ENCODE measurements at places on chromosomes 6 and 20.

- peak; percentile 39 for DNase-seq
Measured at GRCh38 chr6:17705428-17705777, 1.3 kb downstream of the NUP153 start.

GRCh38 chr6:49637350-49637731 is 702 bp upstream of the RHAG start:
- no peak for DNase-seq

DNA sequence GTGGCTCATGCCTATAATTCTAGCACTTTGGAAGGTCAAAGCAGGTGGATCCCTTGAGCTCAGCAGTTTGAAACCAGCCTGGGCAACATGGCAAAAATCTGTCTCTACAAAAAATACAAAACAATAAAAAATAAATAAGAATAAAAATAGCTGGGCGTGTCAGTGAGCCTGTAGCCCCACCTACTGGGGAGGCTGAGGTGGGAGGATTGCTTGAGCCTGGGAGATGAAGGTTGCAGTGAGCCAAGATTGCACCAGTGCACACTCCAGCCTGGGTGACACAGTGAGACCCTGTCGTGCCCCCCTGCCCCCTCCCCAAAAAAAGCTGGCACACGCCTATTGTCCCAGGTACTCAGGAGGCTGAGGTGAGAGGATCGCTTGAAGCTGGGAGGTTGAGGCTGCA is 35.1 kb upstream of the SRPK1 start:
- DNase-seq, result no peak

DNA sequence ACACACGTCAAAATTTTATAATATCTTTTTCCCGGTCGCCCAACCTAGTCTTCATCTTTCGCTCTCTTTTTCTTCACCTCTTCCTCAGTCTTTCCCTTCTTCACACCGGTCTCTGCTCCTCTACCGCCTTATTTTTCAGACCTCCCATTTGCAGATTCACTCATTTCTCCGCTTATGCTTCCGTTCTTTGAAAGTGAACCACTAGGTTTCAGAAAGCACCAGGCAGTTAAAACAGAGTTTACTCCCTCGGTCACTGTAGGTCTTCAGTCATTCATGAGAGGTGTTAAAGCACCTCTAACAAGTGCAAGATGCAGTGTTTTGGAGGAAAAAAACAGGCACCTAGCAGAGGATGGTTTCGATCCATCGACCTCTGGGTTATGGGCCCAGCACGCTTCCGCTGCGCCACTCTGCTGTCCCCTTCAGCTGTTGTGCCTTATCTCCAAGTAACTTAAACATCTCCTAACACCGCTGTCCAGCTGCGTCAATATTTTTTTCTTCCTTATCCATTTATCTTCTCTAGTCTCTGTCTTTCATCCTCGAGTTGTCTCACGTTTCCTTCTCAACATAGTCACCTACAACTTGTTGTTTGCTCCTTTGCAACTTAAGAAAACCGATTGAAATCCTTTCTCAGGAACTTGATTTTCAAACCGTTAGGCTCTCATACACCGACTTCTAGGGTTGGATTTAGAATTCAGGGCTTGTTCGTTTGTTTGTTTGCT is 119.7 kb upstream of the ZNF184 start:
- peak; percentile 71 for DNase-seq

DNA sequence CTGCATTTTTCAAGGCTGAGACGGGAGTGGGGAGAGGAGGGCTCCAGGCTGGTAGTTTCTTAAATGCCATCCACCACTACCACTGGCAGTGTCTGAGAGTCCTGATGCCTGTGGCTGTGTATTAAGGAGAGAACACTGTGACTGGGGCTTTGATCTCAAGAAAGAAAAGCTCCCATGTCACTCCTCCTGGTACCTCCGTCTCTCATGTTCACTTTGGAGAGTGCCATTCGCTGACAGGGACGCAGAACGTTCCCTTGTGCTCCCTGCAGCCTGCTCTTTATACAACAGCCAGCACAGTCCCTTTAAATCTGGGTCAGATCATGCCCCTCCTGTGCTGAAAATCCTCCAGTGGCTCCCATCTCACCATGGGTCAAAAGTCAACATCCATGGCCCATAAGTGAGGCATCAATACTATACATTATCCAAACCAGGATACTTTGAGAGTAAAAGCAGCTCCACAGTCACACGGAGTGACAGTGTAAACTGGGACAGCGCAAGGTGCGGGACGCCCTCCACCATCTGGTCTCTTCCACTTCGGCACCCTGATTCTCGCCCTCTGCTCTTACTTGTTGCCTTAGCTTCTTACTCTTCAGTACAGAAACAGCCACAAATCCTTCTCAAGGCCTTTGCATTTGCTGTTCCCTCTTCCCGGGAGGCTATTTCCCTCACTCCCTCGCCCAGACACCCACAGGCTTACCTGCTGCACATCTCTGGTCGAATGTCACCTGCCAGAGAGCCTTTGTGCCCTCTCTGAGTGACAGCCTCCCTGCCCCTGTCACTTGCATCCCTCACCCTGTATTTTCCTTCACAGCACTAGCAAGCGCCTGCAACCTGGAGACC is 20.0 kb downstream of the PDYN start:
- DNase-seq, result no peak

GRCh38 chr6:117265410-117266256 is at the start of gene VGLL2:
VGLL2 (plus strand) TSS chr6:117265558; CDS start chr6:117265764, 206 bp downstream.
- no peak for DNase-seq

DNA sequence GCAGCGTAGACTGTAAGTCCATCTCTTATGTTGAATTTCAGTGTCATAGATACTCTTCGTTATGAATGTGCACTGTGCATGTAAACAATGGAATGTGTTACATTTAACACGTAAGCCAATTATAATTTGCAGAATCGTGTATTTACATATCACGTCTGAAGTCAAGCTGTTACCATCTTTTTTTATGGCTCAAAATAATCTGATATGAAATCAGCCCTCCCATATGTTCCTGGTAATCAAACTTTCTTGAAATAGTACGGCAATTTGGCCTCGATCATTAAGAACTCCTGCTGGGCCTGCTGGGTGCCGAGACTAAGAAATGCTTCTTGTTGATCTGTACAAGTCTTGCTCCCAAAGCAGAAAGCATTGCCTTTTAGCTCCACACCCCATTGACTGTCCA is 89.6 kb upstream of the DOK5 start:
- no peak for DNase-seq

DNA sequence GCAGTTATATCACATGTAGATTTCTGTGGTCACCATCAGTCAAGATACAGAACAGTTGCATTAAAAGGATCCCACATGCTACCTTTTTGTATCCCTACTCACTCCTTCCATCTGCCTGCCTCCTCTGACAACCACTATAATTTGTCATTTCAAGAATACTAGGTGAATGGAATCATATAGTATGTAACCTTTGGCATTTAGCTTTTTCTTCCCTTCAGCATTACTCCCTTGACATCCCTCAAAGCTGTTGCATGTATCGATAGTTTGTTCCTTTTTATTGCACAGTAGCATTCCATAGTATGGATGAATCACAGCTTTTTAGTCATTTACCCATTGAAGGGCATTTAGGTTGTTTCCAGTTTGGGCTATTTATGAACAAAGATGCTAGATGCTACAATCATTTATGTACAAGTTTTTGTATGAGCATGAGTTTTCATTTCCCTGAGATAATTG is 26.1 kb downstream of the NCOA7 start:
- no peak for DNase-seq

- no peak for DNase-seq
Measured at GRCh38 chr6:2666906-2667575, 83.7 kb downstream of the MYLK4 start.

DNA sequence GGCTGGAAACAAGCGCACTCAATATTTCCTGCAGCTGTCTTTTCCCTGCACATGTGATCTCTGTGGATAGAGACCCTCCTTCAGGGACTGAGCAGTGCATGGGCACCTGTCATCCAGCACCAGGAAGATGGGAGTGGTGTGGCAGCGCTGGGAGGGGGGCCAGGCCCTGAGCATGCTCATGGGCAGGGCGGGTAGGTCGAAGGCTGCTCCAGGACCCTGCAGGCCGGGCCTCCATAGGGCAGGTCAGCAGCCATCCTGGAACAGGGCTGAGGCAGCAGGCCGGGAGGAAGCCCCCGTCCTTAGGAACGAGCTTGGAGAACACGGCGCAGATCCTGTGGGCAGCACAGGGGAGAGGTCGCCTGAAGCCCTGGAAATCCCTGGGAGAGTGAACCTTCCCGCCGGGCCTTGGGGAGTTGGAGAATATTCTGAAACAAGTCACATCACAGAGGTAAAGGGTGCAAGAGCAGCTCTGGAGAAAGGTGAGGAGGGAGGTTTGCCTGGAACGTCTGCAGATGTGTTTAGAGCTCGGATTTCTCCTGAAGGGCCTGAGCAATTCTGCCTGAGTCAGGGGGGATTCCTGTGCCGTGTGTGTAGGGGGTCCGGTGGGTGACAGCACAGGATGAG is 133.2 kb downstream of the SMOC2 start:
- DNase-seq, result no peak

DNA sequence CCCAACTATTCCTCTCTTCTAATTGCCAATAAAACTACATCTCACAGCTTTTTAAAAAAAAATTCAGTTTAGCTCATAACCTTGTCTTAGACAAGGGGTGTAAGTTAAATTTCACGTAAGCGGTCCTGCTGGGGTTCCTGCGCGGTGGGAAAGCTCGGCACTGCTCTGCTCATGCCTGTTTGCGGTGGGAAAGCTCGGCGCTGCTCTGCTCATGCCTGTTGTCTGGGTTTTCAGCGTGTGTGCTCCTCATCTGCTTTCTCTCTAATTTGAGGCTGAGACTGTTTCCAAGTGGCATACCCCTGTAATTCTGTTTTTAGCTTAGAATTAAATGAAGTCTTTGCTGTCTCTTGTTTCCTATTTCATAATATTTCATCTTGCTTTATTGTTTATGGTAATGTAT is 18.6 kb downstream of the ARID1B start:
- no peak for DNase-seq

- DNase-seq, result no peak
Measured at GRCh38 chr6:7328243-7328642, 15.2 kb upstream of the SSR1 start.

- DNase-seq, result no peak
Measured at GRCh38 chr20:62766716-62767115, 29.6 kb upstream of the MRGBP start.

DNA sequence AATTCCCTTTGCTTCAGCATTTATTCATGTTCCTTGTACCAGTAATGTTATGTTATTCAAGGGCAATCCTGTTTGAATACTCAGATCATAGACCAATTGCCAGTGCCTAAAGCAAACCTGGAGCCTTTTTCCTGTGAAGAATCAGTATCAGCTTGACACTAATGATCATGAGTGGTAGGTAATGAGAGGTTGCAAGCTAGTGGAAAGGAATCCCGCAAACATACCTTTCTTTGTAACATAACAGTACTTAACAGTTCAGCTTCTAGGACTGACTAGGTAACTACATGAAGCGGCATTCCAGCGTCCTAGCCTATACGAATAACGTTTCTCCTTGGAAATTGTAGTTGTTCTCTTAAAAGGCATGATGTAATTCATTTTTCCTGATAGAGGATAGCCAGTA is 253.7 kb downstream of the TMEM242 start:
- no peak for DNase-seq

DNA sequence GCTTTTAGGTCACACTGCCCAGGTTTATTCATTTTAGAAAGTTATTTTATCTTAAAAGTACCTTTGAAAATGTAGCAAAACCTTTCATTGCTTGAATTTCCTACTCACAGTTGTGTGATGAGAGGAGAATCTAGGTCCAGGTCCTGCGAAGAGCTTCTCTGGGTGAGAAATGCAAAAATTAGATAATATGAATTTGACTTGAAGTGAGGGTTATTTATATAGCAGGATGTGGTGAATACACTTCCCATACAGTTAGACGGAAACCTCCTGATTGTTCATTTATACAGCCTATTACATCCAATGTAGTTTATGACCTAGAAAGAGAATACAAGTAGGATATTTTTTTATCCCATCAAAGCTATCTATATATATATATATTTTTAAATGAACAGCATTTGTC is 30.5 kb downstream of the CDKAL1 start:
- DNase-seq, result peak; percentile 73

DNA sequence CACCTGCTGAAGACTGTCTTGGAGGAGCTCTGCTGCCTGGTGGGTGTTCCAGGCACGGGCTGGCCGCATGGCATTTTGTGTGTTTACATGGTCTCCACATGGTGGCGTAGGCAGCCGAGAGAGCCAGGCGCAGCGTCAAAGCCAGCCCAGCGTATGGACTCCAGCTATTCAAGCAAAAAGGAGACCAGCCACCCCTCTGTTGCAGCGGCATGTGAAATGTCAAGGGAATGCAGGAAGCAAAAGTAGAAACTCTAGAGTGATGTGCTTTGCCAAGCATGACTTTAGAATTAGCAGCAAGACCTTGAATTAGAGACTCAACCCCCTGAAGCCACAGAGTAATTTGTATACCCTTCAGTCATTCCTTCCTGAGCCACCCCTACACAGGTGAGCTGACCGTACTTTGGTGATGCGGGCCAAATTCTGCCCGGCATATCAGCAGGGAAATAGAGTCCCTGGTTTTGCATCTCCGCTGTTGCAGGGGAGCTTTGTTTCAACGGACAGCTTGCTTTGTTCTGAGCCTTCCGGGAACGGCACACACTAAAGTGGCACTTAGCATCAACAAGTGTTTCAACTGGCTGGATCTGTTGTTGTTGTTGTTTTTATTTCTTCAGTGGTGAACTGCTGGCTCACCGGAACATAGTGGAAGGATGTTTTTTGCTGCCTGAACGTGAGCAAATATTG is 48.5 kb downstream of the FNDC1 start:
- DNase-seq, result peak; percentile 17

- no peak for DNase-seq
Measured at GRCh38 chr6:1412901-1413300, 23.5 kb downstream of the FOXF2 start.

DNA sequence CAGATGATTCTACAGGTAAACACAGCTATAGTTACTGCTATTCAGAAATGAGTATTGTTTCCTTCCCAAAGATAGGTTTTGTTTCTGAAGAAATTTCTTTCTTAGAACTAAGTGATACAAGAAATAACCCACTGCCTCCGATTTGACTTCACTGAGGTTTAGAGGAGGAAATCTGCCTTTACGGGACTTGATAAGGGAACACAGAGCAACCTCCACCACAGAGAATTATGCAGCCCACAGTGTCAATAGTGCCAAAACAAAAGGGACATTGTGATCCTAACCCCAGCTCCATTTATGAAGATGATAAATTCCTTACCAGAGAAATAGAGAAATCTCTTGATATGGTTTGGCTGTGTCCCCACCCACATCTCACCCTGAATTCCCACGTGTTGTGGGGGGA is 164.6 kb downstream of the ZNF217 start:
- DNase-seq, result no peak

- no peak for DNase-seq
Measured at GRCh38 chr6:166500246-166500645, 86.2 kb downstream of the RAMACL start.

- DNase-seq, result no peak
Measured at GRCh38 chr20:47379433-47380150, 23.1 kb upstream of the ZMYND8 start.

DNA sequence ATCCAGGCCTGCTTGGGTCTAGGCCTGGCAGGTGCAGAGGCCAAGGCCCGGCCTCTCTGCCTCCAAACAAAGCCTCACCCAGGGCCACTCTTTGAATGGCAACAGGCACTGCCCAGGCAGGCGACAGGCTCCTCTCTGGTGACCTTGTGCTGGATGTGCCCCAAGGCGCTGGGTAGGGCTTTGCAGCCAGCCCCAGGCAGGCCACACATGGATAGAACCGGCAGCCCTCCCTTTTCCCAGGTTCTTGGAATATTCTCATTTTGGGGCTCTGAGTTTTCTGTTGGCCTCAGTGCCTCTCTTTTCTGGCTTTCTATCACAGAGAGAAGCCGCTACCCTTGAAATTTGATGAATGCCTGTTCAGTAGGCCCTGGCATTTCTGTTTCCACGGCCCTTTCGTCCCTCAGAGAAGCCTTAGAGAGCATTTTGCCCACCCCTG is 18.9 kb downstream of the PKIG start:
- no peak for DNase-seq

GRCh38 chr6:7053125-7053774 is 54.5 kb upstream of the RREB1 start:
- no peak for DNase-seq

Data from Kasumi-1 (cell line).